ENCODE measurements at places on chromosomes 4 and X.
A peak's percentile ranks its signal among the peaks of the same experiment; 100 is the strongest.

GRCh38 chrX:149641432-149641831 is 9.8 kb upstream of the TMEM185A start:
- no peak for DNase-seq

GRCh38 chr4:3493720-3494461 is 30.8 kb downstream of the DOK7 start:
- DNase-seq, result peak; percentile 62

- no peak for DNase-seq
Measured at GRCh38 chr4:70914000-70914399, 11.8 kb downstream of the MOB1B start.

DNA sequence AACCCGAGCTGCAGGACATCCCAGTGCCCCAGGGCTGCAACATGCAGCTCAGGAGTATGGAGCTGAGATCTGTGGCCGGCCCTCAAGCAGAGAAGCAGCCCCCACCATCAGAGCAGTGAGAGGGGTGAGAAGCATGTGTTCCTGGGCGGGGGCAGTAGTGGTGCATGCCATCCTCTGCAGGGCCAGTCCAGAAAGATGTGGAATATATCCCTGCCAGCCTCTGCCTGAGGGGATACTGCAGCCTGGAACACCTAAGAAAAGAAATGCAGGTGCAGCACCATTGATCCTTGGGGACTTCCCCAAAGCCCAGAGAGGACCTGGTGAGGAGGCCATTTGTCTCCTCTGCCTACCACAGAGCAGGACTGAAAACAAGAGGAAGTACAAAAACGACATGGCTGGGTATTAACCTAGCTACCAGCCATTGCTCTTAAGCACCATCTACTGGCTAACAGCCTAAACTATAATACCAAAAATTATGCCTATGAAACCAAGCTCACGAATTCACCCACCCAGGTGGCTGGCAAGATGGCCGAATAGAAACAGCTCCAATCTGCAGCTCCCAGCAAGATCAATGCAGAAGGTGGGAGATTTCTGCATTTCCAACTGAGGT is 158.8 kb downstream of the ADGRA3 start:
- peak; percentile 22 for DNase-seq

DNA sequence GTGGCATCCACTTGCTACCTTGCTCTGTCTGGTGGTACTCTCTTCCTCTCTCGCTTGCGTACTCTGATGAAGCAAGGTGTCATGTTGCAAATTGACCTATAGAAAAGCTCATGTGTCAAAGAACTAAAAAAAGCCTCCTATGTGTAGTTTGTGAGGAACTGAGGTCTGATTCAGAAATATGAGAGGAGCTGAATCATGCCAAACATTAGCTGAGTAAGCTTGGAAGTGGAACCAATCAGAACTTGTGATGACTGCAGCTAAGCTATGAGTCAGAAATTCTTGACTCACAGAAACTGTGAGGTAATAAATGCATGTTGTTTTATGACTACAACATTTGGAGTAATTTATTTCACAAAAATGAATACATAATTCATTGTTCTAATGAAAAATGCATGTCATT is 2138.8 kb downstream of the PCDH7 start:
- no peak for DNase-seq

DNA sequence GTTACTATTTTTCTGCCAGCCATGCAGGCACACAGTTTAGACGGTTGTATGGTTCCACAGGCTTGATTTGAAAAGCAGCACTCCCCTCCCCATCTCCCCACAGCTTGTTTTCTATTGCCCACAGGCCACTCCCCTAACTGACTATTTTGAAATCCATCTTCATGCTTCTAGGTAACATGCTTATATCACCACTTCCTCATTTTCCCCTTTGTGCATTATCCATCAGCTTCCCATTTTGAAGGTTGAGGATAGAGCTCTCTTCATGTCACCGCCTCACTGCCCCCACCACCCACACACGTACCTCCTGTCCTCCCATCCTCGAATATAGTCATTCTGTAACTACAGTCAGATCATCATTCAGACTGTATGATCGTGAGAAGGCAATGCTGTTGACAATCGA is 224.7 kb downstream of the MID1 start:
- no peak for DNase-seq

- DNase-seq, result no peak
Measured at GRCh38 chrX:31215277-31215815, 143.5 kb upstream of the FTHL17 start.

DNA sequence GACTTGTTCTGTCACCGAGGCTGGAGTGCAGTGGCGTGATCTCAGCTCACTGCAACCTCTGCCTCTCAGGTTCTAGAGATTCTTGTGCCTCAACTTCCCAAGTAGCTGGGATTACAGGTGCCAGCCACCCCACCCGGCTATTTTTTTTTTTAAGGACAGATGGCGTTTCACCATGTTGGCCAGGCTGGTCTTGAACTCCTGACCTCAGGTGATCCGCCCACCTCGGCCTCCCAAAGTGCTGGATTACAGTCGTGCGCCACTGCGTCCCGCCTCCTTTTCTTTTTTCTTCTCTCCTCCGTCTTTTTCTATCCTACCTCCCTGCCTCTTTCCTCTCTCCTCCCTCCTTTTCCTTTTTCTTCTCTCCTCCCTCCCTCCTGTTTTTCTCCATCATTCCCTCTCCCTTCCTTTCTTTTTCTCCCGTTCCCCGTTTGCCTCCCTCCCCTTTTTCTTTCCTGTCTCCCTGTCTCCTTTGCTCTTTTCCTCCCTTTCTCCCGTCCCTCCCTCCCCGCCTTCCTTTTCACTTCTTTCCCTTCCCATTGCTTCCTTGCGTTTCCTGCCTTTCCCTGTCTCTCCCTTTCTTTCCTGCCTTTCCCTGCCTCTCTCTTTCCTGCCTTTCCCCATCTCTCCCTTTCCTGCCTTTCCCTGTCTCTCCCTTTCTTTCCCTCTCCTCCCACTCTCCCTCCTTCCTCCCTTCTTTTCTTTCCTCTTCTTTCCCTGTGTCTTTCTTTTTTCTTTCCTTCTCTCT is 2.1 kb upstream of the SLC25A6 start:
- no peak for DNase-seq

DNA sequence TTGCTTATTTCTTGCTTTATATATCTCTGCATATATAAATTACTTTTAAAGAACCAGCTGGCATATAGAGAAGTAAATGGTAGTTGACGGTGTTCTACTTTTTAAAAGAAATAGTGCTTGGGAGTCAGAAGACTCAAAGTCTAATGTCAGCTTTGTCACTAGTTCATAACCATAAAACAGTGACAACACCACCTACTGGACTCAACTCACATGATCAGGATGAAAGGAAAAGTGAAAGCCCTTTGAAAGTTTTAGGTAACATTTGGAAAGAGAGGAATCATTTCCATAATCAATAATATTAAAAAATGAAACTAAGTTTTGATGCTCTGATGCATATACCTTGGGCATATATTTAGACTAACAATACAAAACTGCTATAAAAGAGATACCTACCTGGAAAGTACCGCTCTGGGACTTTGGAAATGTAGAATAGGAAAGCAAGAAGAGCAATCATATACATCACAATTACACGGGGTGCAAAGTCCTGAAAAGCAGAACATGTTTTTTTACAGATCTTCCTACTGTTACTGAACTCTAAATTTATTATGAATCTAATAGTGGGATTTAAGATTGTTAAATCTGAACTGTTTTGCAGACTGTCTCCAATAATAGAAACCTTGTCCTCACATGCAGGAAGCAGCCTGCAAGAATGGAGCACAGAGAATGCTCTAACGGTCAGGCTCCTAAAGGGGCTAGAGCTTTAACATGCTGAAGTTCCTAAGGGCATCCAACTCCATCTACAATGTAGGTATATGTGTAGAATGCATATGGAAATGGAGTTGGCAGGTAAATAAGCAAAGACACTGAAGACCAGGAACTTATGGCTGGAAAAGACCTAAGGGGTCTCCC is 15.6 kb downstream of the PAQR3 start:
- DNase-seq, result no peak

- peak; percentile 67 for DNase-seq
Measured at GRCh38 chrX:139930916-139931645, 1.8 kb downstream of the ATP11C start.

DNA sequence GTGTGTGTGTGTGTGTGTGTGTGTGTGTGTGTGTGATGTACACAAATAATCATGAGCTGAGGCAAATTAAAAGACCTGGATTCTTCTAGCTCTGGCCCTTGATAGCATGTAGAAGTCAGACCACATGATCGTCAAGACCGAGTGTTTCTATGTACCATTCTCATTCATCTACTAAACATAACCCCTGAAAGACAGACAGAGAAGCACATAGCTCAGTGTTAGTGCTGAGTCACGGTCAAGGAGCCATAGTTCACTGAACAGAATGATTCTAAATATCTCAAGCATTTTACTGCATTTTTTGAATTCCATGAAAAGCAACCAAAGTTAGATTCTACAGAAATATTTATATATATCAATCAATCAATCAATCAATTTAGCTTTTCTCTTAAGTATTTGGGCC is 412.3 kb upstream of the CXorf51A start:
- DNase-seq, result no peak

- DNase-seq, result peak; percentile 75
Measured at GRCh38 chr4:173538909-173539445, 8.9 kb upstream of the HAND2 start.

- no peak for DNase-seq
Measured at GRCh38 chr4:183659872-183660242, 764 bp downstream of the TRAPPC11 start.

DNA sequence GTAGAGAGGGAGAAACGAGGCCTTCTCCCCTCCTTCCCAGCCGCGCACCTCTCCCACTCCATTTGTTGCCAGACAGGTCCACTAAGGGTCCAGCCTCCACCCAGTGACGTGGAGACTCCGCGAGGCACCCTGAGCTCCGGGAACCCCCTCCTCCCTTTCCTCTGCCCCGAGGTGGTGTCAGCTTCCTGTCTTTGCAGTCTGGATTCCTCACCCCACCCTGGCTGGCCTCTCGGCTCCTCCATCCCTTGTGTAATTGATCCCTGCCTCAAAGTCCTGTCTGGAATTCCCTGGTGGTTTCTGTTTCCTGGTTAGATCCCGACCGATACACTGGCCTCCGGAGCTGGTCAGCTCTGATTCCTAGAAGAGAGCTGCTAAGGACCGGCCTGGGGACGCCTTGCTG is 105.9 kb upstream of the SCOC start:
- no peak for DNase-seq

DNA sequence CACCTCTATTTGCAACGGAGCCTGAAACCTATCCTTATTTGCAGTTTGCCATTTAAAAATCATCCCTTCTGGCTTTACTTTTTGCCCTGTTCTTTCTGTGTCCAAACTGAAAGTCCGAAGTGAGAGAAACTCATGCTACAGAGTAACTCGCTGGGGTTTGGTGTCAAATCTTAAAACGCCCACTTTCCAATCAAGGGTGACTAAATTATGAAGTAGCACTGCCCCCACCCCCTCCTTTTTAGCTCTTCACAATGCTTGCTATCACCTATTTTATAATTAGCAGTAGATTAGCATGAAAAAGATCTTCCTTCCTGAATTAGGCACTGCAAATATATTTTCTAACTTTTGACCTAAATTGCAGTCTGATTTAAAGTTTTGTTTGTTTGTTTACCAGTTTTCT is 52.5 kb downstream of the VGLL1 start:
- no peak for DNase-seq

DNA sequence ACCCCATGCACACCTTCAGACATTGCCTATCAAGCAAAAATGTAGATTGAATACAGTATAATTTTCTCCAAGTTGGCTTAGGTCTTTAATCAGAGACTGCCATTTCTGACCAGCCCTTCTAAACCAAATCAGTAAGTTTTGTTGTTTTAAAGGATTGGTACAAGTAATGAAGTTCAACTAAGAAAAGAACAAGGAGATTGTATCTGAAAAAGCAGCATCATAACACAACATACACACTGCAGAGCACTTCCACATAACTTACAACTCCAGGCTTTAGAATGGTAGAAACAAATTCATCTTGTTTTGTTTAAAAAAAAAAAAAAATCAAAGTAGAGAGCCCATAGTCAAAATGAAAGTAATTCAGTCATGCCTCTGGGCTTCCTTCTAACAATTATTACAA is 16.1 kb upstream of the AMBN start:
- DNase-seq, result no peak

- DNase-seq, result no peak
Measured at GRCh38 chr4:182969651-182970279, 52.6 kb upstream of the DCTD start.

DNA sequence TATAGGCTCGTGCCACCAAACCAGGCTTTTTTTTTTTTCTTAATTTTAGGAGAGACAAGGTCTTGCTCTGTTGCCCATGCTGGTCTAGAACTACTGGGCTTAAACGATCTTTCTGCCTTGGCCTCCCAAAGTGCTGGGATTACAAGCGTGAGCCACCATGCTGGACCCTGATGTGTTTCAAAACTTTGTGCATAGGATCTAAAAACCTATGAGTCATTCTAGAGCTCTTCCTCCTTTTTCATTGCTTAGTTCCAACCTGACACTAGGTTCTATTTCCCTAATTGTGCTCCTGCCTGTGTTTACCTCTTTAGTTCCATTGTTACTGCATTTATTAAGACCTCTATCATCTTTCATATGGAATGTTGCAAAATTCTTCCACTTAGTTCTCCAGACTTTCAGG is 57.3 kb downstream of the HPGD start:
- no peak for DNase-seq

DNA sequence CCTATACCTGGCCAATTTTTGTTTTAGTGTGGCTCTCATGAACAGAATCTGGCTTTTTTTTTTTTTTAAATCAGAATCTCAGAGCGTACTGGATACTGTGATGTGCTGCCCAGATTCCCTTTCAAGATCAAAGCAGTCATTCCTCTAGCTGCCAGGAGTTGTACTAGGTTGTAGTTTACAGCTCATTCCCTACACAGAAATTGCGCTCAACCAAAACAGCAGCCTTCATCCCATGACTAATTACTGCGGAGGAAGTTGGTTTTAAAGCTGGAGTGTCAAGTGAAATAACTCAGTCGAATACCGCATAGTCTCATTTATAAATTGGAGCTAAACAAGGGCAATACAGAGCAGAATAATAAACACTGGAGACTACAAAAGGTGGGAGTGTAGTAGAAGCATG is 12.2 kb upstream of the TMPRSS11B start:
- DNase-seq, result no peak

GRCh38 chr4:184889666-184890335 is 64.0 kb upstream of the ACSL1 start:
- DNase-seq, result peak; percentile 14

GRCh38 chr4:153327247-153327646 is 17.2 kb upstream of the MND1 start:
- no peak for DNase-seq

- DNase-seq, result no peak
Measured at GRCh38 chrX:11437642-11438379, 144.6 kb downstream of the AMELX start.

DNA sequence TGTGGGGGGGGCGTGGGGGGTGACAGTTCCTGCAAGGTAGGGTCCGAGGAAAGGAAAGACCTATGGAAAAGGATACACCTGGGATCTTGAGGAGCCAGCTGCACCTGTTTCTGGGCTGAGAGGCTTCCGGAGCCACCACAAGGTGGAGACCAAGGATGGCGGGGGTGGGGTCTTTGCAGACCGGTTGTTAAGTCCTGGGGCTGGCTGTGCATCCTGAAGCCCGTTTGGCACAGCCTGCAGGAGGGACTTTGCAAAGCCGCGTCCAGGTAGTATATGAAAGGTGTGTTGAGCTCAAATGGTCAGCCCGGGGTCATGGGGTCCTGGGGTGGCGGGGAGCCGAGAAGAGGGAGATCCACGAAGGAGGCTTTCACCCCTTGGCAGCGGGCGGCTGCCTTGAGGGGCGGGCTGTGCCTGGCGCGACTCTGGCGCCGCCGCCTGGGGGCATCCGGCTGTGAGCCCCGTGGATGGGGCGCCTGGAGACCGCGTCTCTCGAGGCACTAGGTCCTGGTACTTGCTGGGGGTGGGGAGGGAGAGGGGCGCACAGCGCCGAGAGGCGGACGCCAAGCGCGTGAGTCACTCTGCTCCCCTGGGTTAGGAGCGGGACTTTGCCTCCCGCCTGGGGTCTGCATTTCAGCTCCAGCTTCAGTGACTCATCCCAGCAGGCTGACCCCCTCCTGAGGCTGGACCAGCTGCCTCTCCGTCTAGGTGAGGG is 58.2 kb upstream of the DYNLT3 start:
- peak; percentile 50 for DNase-seq

All from retina (tissue), 1 donor.